ENCODE measurements at places on chromosomes 12 and 14. TPM values are rescaled to one million over a fixed set of nuclear protein-coding genes. Genes with fewer than 3 reads are reported as not detected.
A peak's percentile ranks its signal among the peaks of the same experiment; 100 is the strongest.

DNA sequence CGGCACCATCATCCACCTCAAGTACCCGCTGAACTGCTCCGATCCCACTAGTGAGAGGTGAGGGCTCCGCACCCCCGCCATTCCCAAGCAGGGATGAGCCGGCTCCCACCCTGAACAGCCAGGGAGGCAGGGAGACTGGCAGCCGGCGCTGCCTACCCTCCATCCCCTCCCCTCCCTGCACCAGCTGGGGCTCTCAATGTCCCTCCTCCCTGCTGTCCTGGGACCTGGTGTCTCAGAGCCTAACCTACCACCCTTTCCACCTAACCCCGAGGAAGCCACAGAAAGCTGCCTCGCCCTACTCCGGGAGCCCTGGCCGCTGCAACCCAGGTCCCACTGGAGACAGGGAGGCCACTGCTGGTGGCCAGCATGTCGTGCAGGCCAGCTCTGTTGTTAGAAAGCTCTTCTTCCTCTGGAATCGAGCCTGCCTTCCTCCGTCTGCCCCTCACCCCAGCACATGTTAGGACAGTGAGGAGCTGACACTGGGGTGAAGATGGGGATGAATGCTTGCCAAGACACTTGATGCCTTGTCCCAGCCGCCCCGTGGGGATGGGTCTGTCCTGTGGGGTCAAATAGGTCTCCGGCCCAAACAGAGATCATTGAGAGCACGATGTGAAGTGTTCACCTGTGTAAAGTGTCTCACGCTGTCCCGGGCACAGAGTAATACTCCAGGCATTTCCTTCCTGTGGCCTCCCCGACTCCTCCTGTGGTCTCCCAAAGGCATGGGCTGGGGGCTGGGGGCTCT, 1.1 kb downstream of the PTPN6 start:
- H3K36me3 ChIP-seq = peaks cover 58% of the 10 kb centered on the region
- peaks cover 79% of the 10 kb centered on the region for H3K4me1 ChIP-seq
- H3K27ac ChIP-seq = peak overlapping the region; percentile 99

DNA sequence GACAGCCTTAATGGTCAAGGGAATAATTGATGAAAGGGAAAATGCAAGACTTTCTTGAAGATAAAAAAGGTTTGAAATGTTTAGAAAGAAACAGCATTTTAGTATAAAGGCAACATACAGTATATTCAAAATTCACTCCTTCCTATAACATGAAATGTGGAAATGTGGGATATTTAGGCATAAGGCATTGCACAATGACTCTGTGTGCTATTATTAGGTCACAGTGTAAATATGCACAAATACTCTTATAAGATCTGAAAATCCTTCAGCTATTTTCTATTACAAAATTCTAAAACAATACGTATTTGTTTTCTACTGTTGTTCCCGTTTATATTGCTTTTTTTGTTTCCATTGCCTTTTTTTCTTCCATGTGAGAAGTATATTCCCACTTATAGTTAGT, 127.7 kb downstream of the SLC16A7 start:
- H3K4me3 ChIP-seq = no peak overlapping the region
- H3K27ac ChIP-seq = no peak overlapping the region
- no peaks in the 10 kb centered on the region for H3K36me3 ChIP-seq
- no peak for DNase-seq
- no peaks in the 10 kb centered on the region for H3K4me1 ChIP-seq

DNA sequence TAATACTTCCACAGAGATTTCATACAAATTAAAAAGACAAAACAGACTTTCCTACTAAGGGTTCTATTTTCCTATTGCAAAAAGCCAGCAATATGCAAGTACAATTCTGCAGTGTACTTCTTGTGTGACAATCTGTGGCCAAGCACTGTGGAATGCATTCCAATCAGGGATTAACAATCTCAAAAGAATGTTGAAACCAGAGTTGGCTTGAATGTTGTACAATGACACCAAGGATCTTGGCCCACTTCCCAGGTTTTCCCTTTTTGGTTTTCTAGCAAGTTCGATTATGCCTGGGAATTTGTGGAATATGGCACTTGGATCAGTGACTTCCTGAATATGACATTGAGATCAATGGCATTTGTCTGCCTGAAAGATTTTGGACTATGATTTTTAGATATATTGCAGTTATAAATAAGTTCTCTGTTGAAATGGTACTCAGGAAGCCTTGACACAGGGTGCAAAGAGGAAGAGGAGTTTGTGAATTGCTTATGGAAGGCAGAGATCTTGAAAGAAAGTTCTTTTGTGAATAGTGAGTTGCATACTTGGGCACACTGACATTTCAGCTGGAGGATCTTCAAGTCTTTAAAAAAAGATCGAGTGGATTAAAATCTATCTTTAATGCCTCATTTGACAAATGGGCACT, 81.4 kb upstream of the FERMT2 start:
- no peak for DNase-seq
- H3K4me1 ChIP-seq = peaks cover 32% of the 10 kb centered on the region
- peaks cover 61% of the 10 kb centered on the region for H3K36me3 ChIP-seq
- H3K27me3 ChIP-seq = no peaks in the 10 kb centered on the region
- H3K4me3 ChIP-seq = no peak overlapping the region
- no peak overlapping the region for H3K27ac ChIP-seq

DNA sequence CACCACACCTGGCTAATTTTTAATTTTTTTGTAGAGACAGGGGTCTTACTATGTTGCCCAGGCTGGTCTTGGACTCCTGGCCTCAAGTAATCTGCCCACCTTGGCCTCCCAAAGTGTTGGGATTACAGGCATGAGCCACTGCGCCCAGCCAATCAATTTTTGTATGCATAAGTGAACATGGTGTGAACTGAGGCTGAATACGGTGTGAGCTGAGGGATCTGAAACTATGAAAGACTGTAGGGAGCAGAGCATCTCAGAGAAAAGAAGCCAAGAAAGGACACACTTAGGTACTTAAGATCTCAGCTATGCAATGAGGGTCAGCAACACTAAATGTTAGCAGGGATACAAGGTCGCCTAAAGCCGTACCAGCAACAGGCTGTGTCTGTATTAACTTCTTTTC, 54.1 kb downstream of the KSR2 start:
- no peak overlapping the region for H3K4me3 ChIP-seq
- no peak for DNase-seq
- H3K4me1 ChIP-seq = no peaks in the 10 kb centered on the region
- no peaks in the 10 kb centered on the region for H3K27me3 ChIP-seq

GRCh38 chr12:93742110-93742934, 65.1 kb downstream of the CRADD start:
- no peaks in the 10 kb centered on the region for H3K36me3 ChIP-seq
- peak; percentile 70 for DNase-seq
- peaks cover 34% of the 10 kb centered on the region for H3K4me1 ChIP-seq
- H3K27me3 ChIP-seq = no peaks in the 10 kb centered on the region

- H3K36me3 ChIP-seq = no peaks in the 10 kb centered on the region
- no peaks in the 10 kb centered on the region for H3K4me1 ChIP-seq
- no peak for DNase-seq
- no peak overlapping the region for H3K4me3 ChIP-seq
- H3K27ac ChIP-seq = no peak overlapping the region
Observed at GRCh38 chr14:22420598-22421186, 168.3 kb downstream of the DAD1 start.

GRCh38 chr12:59066445-59066844, 146.1 kb upstream of the LRIG3 start:
- H3K4me1 ChIP-seq = no peaks in the 10 kb centered on the region
- H3K27me3 ChIP-seq = no peaks in the 10 kb centered on the region
- DNase-seq = no peak
- H3K36me3 ChIP-seq = no peaks in the 10 kb centered on the region
- H3K27ac ChIP-seq = no peak overlapping the region
- H3K4me3 ChIP-seq = no peak overlapping the region

DNA sequence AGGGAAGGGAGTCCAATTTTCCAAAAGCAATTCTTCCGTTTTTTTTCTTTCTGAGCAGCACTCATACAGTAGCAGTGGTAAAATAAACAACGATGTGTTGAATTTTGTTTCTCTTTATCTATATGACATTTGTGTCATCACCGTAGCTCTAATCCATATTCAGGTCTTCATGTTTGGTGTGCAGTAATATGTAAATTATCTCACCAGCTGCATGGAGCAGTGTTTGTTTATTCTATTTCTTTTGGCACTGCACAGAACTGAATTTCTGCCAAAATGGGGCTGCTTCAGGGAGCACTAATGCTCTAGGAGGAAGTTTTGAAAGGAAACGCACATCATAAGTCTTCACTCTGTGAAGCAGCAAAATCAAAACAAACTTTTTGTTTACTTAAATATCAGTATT, 130.0 kb upstream of the NPAS3 start:
- no peak overlapping the region for H3K4me3 ChIP-seq
- DNase-seq = no peak
- no peak overlapping the region for H3K27ac ChIP-seq
- H3K4me1 ChIP-seq = no peaks in the 10 kb centered on the region
- H3K36me3 ChIP-seq = no peaks in the 10 kb centered on the region
- H3K27me3 ChIP-seq = no peaks in the 10 kb centered on the region

Gene SERPINA10
- total RNA-seq = not detected

Gene REC8
- 51.9 TPM for total RNA-seq

Gene ENDOU
- total RNA-seq = not detected

Gene MYH6
- total RNA-seq = 0.10 TPM

Gene SRRM4
- not detected for total RNA-seq

Gene KRT72
- not detected for total RNA-seq
